Activated CD8-positive, alpha-beta memory T cell treated with anti-CD3 and anti-CD28 coated beads for 36 hours (primary cell): ENCODE measurements at places on chromosomes 13 and 19. TPM values are rescaled to one million over a fixed set of nuclear protein-coding genes. Genes with fewer than 3 reads are reported as not detected.

Gene ZNF221
- 1.3 TPM for total RNA-seq

Gene EPS8L1
- total RNA-seq, result 1.4 TPM

Gene ZNF256
- 7.5 TPM for total RNA-seq

Gene PRTN3
- total RNA-seq, result not detected

Gene IZUMO1
- total RNA-seq, result not detected

Gene KCNRG
- 0.44 TPM for total RNA-seq

Gene KIR2DL3
- total RNA-seq, result 0.57 TPM

Gene SHKBP1
- 93.5 TPM for total RNA-seq

Gene OVOL3
- total RNA-seq, result not detected

Gene ZNF555
- total RNA-seq, result 2.1 TPM

Gene CADM4
- 0.17 TPM for total RNA-seq

Gene LYL1
- total RNA-seq, result 1.8 TPM

Gene PLK5
- total RNA-seq, result not detected

Gene SBK2
- total RNA-seq, result not detected

Gene EDNRB
- total RNA-seq, result not detected

Gene FGF21
- total RNA-seq, result not detected

Gene SLITRK1
- not detected for total RNA-seq

Gene ADGRE2
- 0.69 TPM for total RNA-seq

Gene KCNC3
- total RNA-seq, result 0.51 TPM

Gene ZNF93
- 9.3 TPM for total RNA-seq

Gene ZNF566
- total RNA-seq, result 7.7 TPM

Gene LDLR
- total RNA-seq, result 67.9 TPM

Gene DAND5
- total RNA-seq, result not detected

Gene ANKRD27
- 44.8 TPM for total RNA-seq

Gene KLF2
- 0.84 TPM for total RNA-seq

Gene MYDGF
- 85.8 TPM for total RNA-seq

Gene PNMA8B
- total RNA-seq, result 0.08 TPM

Gene ZNF723
- not detected for total RNA-seq

Gene DKKL1
- total RNA-seq, result not detected

Gene ZNF793
- total RNA-seq, result 3.4 TPM

Gene LAIR1
- 9.3 TPM for total RNA-seq

Gene GPR18
- total RNA-seq, result 16.3 TPM

Gene SIGLEC11
- not detected for total RNA-seq

Gene KLK15
- total RNA-seq, result not detected

Gene CLC
- not detected for total RNA-seq

Gene TNFRSF19
- total RNA-seq, result not detected

Gene CIRBP
- 210 TPM for total RNA-seq

Gene TRIM13
- total RNA-seq, result 16.7 TPM

Gene STOML3
- total RNA-seq, result not detected

Gene KIR2DL1
- total RNA-seq, result 0.42 TPM

Gene SHANK1
- total RNA-seq, result not detected

Gene CTXN1
- 0.91 TPM for total RNA-seq

Gene INSR
- 2.0 TPM for total RNA-seq

Gene TRPM4
- total RNA-seq, result not detected

Gene WDR87
- total RNA-seq, result not detected

Gene ZNF382
- total RNA-seq, result 10.9 TPM

Gene C13orf46
- total RNA-seq, result 0.59 TPM

Gene CEACAM20
- total RNA-seq, result not detected

Gene LSR
- 25.3 TPM for total RNA-seq

Gene DIRAS1
- not detected for total RNA-seq

Gene EMC10
- total RNA-seq, result 67.0 TPM

Gene CYP4F8
- not detected for total RNA-seq

Gene TEAD2
- not detected for total RNA-seq

Gene ZNF225
- 2.8 TPM for total RNA-seq

Gene CEACAM3
- not detected for total RNA-seq

Gene ZNF766
- 21.8 TPM for total RNA-seq

Gene LRRC4B
- total RNA-seq, result not detected

Gene ZNF433
- total RNA-seq, result 0.65 TPM
